T follicular helper cell (primary cell): ENCODE measurements at places on chromosomes 4 and X.

DNA sequence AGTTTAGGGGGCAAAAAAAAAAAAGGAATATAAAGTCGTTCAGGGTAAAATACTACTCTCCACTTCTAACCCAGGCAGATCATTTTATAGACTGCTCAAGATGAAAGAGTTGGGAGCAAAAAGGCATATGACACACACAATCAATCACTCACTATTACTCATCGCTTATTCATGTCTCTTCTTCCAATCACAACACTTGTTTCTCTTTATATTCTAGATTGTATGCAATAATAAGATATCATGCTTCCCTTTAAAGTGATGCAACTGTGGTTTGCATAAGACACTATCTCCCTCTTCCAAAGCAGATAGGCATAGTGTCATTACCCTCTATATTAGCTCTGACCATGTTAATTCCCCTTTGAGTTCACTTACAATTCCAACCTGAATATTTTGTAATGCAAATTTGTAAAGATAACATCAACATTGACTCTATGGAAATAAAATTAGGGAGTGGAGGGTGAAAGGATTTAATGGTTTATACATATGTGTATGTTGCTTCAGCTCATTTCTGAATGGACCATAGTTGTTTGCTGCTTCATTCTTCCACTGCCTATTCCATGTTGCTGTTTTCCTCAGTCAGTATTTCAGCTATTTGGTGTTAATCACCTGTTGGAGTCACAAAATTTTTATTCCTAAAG, 154.9 kb upstream of the EPHA5 start:
- DNase-seq, result no peak

- no peak for DNase-seq
These were observed 158.0 kb downstream of the CBLL2 start for GRCh38 chrX:22430701-22431100.

DNA sequence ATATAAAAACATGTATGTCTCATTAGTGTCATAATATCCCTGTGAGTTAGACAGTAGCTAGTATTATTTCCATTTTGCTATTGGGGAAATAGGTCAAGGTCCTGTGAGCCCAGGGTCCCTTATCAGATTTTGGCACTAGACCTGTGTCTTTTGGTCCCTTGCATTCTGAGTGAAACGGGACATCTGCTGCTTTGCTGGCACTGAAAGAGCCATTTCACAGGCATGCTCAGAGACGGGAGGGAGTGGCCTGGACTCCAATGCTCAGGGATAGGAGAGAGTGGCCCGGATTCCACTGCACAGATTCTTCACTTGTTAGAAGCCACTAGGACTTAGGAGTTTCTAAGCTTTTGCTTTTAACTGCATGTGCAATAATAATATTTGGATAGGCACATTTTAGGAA, 177.2 kb downstream of the TSPAN5 start:
- DNase-seq, result no peak

GRCh38 chrX:24550166-24550565, 85.1 kb downstream of the PDK3 start:
- no peak for DNase-seq

DNA sequence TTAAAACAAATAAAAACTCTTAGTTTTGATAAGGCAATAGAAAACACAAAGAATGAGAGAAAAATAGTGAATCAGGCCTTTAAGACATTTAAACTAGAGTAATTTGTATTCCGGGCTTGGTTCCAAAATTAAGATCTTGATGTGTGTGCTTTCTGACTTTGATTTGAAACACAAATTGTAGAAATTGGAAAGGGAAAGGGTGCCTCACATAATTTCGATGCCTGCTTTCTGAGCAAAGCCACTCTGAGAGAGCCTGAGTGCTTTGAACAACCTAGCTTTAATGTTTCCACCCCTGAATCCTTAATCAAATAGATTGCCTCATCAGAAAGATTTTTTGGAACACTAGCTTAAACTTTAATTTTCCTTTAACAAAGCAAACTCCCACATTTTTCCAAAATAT, 666.8 kb downstream of the PCDH18 start:
- DNase-seq, result no peak

DNA sequence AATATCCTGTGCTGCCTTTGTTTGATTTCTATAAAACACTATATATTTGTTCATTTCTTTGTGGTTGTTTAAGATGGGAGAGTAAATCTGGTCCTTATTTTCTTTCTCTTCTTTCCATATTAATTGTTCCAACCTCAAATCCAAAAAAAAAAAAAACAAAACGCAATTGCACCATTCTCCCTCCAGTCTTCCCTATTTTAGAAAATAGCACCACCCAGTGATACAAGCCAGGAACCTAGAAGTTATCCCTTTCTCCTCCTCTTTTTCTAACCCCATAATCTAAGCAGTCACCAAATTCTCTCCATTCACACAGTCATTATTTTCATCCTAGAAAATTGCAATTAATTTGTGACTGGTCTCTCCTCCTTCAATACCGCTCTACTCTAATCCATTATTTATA, 107.8 kb downstream of the GABRA3 start:
- no peak for DNase-seq

- DNase-seq, result no peak
These were observed 689 bp downstream of the SSR4 start for GRCh38 chrX:153794897-153795816.

DNA sequence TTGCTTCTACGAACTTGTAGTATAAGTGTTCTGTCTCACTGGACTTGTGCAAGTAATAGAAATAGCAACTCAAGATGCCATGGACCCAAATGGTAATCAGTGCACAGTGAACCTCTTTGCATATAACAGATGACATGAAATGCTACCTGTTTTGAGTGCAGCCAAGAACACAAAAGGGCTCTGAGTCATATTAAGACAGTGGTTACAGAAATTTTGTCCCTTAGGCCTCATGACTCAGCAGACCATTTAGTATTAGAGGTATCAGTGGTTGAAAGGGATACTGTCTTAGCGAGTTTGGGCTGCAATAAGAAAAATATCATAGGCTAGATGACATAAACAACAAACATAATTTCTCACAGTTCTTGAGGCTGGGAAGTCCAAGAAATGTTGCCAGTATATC, 502.9 kb upstream of the PCDH10 start:
- DNase-seq, result no peak

DNA sequence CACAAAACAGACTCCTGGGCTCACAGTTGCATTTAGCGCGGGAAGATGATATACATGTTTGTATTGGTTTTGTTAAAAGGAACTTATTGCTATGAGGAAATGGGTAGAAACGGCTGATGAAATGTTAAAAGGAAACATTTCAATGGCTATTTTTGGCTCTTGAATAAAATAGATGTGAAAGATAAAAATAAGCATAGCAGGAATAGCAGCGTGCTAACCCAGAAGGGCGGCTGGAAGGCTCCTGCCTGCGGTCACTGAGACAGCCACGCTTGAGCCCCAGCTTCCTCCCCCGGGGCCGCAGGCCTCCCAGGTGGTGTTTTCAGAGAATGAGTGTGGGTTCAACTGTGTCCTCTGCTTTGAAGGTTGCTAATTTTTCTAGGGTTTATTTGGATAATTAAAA, 35.0 kb upstream of the CLCN4 start:
- DNase-seq, result no peak

DNA sequence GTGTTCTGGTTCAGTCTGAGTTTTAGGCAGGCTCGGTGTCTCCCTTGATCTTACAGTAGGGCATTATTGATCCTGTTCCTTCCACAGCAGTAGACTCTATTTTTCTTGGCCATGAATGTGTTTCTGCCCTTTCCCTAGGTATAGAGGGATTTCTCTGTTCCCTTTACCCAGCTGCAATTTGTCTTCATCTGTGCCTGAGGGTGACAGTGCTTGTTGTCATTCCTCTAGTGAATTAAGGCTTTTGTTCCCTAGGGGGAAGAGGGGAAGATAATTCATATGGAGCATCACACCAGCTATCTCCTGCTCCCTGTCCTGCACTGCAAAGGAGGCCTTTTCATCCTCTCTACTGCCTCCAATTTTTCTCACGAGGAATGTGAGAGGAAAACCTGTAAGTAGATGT, 39.7 kb upstream of the CXorf51A start:
- no peak for DNase-seq

DNA sequence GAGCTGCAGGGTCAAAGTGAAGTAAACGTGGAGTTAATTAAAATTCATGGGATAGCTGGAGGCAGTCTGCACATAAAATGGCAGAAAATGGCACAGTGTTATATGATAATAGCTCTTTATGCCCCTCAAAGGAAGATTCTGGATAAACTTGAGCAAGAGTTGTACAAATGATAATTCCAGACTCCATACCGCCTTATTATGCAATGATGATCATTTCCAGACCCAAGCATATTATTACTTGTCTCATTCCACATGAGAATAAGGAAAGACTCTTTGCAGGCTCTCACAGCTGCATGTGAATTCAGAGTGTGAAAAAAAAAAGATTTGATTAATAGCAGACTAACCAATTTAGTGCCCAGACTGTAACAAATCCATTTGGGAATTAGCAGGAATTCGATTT, 105.4 kb downstream of the STK32B start:
- no peak for DNase-seq

DNA sequence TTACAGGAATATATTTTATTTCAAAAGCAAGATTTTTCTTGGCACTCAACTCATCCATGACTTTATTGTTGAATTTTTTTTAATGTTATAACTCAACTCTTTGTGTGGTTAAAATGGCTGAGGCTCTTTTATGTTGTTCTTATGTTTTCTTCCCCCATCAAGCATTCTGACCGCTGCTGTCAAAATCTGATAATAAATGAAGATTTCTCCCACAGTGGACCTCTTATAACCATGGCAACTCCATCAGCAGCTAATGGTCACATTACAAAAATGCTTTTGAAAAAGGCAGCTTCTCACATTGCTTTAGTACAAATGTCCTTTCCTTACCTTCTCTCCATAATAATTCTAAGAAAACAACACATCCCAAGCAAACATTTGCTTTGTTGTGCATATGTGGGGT, 96.0 kb upstream of the ATOH1 start:
- DNase-seq, result no peak

DNA sequence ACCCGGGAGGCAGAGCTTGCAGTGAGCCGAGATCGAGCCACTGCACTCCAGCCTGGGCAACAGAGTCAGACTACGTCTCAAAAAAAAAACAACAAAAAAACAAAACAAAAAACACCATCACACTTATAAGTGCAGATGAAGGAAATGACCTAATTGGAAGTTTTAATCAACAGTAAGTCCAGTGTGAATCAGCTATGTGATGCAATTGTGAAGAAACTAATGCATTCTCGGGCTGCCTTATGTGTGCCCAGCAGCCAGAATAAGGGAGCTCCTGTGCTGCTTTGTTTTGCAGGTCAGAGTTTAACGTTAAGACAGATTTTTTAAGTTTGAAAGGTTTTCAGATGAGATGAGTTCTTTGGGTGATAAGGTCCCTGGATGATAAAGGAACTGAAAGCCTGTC, 10.8 kb downstream of the DAPP1 start:
- no peak for DNase-seq

DNA sequence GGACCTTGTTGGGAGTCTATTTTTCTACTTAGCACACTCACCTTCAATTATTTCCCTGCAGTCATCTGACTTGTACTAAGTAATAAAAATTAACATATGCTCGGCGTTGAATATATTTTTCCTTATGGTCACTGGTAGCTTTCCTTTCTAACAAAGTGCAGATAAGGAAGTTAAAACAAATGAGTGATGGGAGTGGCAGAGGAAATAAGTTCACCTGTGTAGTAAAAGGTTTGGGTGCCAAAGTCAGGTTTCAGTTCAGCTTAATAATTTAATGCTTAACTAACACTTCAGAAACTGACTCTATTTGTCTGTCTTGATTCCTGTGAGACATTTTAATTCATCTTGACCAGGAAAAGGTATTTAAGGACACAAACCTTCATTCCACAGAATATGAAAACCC, 184.4 kb downstream of the PCDH7 start:
- no peak for DNase-seq

GRCh38 chr4:181597766-181598165, 645.4 kb upstream of the TENM3 start:
- no peak for DNase-seq

GRCh38 chr4:123308667-123309066, 87.9 kb upstream of the SPRY1 start:
- DNase-seq, result no peak

GRCh38 chr4:30789219-30789671, 69.1 kb downstream of the PCDH7 start:
- no peak for DNase-seq

- DNase-seq, result peak; percentile 36
These were observed 180.4 kb downstream of the AFAP1 start for GRCh38 chr4:7759216-7759615.

DNA sequence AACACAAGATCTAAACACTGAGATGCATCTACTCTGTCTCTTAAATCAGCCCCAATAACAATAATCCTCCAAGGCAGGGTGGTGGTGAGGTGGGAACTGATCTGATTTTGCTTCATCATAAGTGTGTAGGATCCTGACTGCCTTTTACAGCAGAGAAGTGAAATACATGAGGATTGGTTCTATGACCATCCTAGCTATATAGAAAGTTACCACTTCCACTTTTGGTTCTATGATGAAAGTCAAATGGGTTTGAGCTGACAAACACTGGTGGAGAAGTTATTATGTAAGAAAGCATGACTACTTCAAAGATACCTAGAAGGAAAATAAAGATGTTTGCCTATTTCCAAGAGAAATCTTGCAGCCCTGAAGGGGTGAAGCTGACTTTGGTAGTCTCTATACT, 181.6 kb downstream of the NKX6-1 start:
- no peak for DNase-seq

DNA sequence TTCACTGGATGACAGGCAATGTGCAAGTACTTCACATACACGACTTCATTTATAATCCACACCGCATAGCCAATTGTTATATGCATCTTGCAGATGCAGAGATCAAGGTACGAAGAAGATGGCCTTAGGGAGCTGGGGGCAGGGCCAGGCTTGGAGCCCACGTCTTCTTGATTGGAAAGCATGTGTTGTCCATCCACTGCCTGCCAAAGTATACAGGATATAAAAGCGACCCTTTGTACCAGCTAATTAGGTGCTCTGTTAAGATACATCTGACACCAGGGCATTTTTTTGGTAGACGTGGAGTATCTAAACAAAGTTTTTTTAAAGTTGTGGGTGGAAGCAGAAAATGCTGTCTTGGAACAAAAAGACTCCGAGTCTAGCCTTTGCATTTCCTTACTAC, 1.4 kb downstream of the C4orf36 start:
- no peak for DNase-seq

DNA sequence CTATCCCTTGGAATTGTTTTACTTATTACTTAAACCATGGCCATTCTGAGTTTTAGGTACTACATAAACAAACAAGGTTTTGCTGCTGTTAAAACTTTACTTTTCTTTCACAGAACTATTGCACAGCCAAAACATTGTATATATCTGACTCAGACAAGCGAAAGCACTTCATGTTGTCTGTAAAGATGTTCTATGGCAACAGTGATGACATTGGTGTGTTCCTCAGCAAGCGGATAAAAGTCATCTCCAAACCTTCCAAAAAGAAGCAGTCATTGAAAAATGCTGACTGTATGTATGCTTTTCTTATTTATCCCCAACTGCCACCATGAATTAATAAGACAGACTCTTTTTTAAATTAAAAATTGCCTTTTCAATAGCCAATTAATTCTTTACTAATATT, 69.8 kb downstream of the CCKAR start:
- no peak for DNase-seq

- DNase-seq, result no peak
These were observed 262.7 kb downstream of the DHX15 start for GRCh38 chr4:24321616-24322015.

- DNase-seq, result no peak
These were observed 127.8 kb downstream of the SH3RF1 start for GRCh38 chr4:169142906-169143305.
